Activated naive CD8-positive, alpha-beta T cell treated with anti-CD3 and anti-CD28 coated beads, Interleukin-2, amount 50 U/mL, for 24 hours (primary cell): ENCODE measurements at places on chromosomes 7 and 10.

DNA sequence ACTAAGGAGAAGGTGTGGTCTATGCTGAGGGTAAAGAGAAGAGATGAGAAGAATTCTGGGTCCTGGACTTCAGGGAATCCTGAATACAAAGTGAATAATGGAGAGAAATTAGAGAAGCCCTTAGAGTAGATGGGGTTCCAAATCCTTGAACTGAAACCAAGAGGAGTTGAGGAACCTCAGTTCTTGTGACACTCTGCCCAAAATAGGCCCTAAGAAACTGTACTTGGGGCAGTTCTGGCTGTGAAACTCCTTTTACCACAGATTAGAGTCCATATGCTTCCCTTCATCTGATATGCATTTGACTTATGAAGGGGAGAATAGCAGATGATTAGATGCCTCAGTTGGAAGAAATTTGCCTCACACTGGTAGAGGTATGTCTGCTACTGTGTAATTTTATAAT lies 19.0 kb downstream of the TES start:
- DNase-seq, result no peak

- no peak for DNase-seq
Measured at GRCh38 chr7:19117870-19118608, 603 bp upstream of the TWIST1 start.

GRCh38 chr7:96284835-96285234 lies 37.1 kb downstream of the SLC25A13 start:
- DNase-seq, result no peak

- no peak for DNase-seq
Measured at GRCh38 chr10:132974886-132975830, 32.8 kb upstream of the CFAP46 start.

DNA sequence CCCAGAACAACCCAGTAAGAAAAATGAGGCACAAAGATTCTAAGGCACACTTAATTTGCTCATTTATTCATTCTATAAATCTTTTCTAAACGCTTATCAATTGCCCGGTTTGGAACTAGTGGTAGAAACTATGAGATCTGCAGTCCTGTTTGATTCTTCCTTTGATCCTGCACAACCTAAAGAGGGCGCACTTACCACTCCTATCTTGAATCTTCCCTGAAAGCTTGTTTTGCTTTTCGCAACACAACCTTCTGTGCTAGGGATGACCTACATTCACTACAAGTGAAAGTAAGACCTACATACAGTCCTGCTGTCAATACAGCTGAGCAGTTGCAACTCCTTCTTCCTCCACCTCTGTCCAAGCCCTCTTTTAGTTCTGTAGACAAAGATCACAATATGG lies 12.6 kb upstream of the ARL4A start:
- DNase-seq, result peak; percentile 23
